IMR-90 (cell line): ENCODE measurements at places on chromosomes 7 and 10.
A peak's percentile ranks its signal among the peaks of the same experiment; 100 is the strongest.

DNA sequence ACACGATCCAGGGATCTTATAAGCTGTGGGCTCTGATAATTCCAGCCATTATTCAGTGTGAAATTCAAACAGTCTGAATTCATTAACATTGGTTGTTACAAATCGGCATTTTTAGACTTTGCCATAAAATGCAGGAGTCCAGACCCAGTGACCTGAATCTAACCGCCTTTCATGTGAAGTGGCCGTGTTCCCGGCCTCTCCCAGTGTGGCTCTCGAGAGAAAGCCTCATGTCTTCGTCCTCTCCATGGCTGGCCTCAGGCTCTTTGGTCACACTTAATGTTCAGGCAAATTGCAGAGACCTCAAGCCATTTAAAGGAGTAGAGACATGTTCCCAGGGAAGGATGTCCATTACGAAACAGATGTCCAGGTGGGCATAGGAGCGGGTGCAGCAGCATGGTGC lies 59.3 kb downstream of the CTBP2 start:
- no peak for DNase-seq

DNA sequence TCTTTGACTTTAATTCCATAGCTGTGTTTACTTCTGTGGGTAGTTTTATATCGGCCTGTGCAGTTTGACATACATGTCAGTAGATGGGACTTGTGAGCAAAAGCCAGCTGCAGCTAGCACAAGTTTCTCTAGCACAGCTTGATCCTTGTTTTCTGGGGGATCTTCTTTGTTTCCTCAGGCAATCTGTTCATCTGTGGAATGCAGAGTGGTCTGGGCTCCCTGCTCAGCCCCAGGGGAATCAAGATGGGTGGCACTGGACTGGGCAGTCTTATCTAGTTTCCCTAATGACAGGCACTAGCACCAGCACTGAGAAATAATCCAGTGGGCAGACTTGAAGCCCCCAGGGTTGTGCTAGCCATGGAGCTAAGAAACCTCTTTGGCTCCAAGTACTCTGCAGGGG lies 40.8 kb downstream of the CYP2C19 start:
- DNase-seq, result no peak

- DNase-seq, result no peak
Observed at GRCh38 chr10:8533462-8533861, 479.0 kb downstream of the GATA3 start.

GRCh38 chr7:151551820-151552219 lies 32.1 kb upstream of the RHEB start:
- peak; percentile 30 for DNase-seq

DNA sequence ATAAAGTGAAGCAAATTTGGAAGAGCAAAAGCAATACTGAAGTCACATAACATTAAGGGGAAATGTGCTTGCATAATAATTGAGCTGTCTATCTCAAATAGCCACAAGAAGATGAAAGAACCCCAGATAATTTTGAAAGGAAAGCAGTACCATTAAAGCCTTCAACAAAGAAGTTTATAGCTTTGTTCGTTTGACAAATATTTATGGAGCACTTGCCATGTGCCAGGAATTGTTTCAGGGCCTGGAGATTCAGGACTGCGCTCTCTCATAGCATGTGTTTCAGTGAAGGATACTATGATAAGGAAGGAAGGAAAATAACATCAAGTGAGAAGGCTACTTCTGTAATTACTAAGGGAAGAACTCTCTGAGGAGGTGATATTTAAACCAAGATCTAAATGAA lies 212.3 kb upstream of the CSTF2T start:
- no peak for DNase-seq

DNA sequence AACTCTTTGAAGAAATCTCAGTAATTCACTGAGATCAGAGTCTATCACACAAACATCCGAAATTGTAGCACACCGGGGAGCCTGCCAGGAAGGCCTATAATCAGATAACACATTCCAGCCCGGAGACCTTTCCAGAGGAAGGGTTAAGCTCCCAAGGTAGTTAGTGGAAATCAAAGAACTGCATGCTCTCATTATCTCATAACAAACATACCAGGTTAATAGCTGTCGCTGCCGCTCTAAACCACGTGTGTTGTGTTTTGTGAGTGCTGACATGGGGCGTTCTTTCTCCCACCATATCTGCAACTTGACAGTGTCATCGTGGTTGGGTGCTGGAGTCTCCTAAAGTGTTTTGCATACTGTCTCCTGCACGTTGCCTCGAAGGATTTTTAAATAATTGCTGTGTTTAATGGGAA lies 120.7 kb upstream of the CARD11 start:
- DNase-seq, result no peak

DNA sequence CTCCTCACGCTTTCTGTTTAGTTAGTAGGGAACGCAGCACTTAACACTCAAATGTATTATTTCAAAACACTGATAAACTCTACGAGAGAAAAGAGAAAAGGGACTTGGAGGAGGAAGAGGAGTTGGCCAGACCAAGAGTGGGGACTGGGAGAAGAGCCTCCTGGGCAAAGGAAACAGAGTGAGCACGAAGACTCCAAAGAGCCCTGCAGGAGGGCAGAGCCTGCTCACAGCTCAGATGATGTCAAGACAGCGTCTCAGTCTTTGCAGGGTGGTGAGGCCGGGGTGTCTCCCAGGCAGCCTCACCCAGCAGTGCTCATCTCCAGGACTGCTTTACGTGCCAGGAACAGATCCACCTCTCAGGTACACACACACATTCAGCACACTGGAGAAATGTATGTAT lies 41.2 kb downstream of the CYTH3 start:
- no peak for DNase-seq

DNA sequence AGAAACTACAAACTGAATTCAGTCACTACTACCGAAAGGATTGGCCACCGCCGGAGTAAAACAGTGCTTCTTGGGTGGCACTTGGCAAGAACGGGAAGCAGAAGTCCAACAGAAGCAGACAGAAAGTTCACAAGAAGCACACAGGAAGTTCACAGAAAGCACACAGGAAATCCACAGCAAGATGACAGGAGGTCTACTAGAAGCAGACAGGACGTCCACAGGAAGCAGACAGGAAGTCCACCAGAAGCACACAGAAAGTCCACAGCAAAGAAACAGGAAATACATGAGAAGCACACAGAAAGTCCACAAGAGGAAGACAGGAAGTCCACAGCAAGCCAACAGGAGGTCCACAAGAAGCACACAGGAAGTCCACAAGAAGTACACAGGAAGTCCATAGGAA lies 399.2 kb upstream of the AUTS2 start:
- no peak for DNase-seq

DNA sequence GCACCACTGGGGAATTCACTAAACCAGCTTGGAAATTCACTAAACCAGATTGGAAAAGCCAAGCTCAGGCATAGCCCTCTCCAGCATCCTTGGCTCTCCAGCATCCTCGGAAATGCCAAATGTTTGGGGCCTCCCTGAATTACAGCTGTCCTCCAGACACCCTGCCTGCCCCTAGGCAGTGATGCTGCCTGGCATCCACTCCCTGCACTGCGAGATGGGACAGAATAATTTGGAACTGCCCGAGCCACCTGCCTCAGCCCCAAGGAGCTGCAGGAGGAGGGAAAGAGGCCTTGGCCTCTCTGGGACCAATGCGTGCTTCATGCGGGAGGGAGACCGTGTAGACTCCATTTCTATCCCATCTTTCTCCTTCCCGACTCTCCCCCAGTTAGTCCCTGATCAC lies 64.3 kb downstream of the INSIG1 start:
- DNase-seq, result no peak

DNA sequence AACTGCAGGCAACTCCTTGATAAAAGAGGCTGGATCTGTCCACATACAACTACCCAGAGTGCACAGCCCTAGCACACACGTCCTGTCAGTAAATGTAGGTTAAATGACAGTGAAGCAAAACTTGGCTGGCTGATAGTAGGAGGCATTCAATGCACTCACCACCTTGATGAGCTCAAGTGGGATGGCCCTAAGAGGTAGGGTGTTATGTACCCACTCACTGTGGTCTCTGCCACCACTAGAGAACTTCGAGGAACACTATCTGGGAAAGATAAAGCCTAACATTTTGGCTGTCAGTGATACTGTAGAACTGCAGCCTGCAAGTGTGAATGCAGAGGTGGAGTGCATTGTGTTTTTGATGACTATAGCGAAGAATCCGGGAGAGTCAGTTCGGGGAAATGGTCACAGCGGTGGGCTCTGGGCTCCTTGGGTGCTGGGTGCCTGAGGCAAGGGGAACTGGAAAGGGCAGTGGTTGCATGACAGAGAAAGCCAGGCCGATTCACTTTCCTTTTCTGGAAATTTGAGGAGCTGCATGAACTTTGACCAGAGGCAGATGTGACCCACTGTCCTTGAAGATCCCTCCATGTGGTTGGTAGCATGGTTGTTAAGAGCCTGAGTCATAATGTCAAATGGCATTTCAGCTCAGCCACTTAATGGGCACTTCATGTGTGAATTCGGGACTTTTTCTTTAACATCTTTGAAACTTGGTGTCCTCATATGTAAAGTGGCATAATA lies 93.1 kb upstream of the ZPBP start:
- DNase-seq, result no peak

GRCh38 chr10:45374350-45375052 lies 485 bp downstream of the ALOX5 start:
- no peak for DNase-seq

DNA sequence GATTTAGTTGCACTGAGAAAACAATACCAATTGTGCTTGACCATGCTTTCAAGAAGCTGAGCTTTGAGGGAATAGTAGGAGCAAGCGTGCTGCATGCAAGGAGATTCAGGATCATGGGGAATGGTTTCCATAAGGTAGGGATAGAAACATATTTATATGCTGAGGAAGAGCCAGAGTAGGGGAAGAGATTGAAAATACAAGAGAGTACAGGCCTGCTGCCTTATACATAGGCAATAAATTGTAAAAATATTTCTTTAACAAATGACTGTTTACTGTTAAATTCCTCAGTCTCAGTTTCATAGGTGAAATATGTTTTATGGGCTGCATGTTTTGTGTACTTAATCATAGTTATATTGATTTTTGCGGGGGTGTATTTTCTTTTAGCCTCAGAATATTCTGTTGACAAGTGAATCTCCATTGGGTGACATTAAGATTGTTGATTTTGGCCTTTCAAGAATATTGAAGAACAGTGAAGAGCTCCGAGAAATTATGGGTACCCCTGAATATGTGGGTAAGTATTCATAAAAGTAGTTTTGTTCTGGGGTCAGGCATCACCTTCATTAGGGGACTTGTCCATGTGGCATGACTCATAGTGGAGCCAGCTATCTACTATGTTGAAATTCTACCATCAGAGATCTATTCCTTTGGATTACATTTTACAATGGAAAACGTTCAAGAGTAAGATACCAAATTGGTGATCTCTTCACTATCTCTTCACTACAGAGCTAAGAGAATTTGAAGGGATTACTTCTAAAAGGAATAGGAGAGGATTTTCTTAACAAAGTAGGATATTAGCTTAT lies 36.5 kb downstream of the STK17A start:
- DNase-seq, result peak; percentile 31

- no peak for DNase-seq
Observed at GRCh38 chr7:132149436-132150304, 426.6 kb downstream of the PLXNA4 start.

DNA sequence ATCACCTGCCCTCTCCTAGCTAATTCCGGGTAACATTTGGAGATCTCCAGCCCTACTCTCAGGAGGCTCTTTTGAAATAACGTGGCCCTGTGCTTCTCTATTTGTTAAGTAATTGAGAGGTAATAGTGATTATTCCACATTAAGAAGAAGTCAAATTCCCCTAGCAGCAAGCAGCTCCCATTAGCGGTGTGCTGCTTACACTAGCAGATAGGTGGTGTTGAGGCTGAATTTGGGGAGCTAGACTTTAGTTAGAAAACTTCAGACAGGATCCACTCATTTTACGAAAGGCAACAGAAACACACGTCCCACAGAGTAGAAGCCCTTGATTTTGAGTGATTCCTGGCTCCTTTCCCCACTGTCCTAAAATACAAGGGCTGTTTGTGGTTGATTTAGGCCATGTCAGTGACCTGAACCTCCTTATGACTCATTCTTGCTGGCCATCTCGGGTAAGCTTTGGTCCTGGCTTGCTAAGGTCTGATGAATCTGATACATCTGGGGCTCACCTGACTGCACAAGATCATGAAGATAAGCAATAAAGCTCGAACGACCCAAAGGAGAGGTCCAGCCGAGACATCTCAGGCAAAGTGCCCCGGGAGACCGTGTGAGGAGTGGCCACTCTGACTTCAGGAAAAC lies 77.2 kb downstream of the FAM204A start:
- no peak for DNase-seq

DNA sequence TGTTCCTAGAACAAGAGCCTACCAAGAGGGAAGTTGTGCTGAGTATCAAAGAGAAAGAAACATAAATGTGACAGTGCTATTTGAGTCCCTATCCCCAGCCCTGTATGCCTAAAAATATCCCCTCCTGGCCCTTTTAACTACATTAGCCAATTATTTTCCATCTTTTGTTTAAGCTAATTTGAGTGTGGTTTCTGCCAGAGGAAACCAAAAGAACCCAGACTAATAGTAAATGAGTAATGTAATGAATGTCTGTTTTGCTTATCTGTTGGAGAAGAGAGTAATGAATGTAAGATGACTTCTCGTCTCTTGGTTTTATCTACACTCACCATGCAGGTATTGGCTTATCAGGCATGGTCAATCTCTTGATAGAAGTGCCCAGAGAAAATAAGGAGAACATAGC lies 134.4 kb upstream of the CDK1 start:
- DNase-seq, result no peak

- DNase-seq, result no peak
Observed at GRCh38 chr10:86155054-86155921, 211.3 kb downstream of the GRID1 start.
